ENCODE measurements at places on chromosomes 4 and X. TPM values are rescaled to one million over a fixed set of nuclear protein-coding genes. Genes with fewer than 3 reads are reported as not detected.

GRCh38 chr4:139528377-139529005 is 27.5 kb downstream of the SETD7 start:
- no peak overlapping the region for H3K27ac ChIP-seq
- peaks cover 6% of the 10 kb centered on the region for H3K4me1 ChIP-seq
- H3K27me3 ChIP-seq, result no peaks in the 10 kb centered on the region
- peaks cover 35% of the 10 kb centered on the region for H3K36me3 ChIP-seq
- H3K4me3 ChIP-seq, result no peak overlapping the region

DNA sequence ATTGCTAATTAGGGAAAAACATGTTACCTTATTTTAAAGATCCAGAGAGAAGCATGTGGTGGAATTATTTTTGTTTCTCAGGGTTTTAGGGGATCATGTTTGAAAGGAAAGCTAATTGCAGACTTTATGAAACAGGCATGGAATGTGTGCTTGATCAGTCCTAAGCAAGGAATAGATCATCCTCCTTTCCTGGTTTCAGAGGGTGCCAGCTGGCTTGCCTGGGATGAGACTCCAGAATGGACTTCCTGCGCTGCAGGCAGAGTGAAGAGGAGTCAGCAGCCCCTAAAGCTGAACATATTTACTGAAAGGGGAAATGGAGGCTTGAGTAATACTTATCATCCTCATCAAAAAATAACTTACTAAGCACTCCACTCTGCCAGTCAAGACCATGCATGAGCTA is 13.3 kb downstream of the FGF5 start:
- no peak overlapping the region for H3K4me3 ChIP-seq
- no peaks in the 10 kb centered on the region for H3K27me3 ChIP-seq
- no peaks in the 10 kb centered on the region for H3K4me1 ChIP-seq
- no peaks in the 10 kb centered on the region for H3K36me3 ChIP-seq

DNA sequence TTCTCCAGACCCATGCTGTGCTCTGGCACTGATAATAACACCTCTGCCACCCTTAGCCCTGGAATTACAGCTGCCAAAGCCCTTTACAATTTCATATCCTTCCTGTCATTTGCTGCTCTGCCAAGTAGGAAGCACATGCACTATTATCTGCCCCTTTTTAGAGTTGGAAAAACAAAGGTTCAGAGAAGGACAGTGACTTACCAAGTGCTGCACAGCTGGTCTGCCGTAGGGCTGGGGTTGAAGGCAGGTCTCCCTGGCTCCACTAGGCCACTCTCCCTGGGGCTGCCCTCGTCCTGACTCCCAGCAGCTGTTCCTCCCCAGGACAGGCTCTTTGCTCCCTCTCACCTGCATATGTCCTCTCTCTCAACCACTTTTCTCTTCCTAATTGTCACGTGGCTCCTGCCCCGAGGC is 73.4 kb downstream of the ANAPC4 start:
- H3K27ac ChIP-seq, result no peak overlapping the region
- H3K4me1 ChIP-seq, result no peaks in the 10 kb centered on the region
- H3K27me3 ChIP-seq, result no peaks in the 10 kb centered on the region
- no peak overlapping the region for H3K4me3 ChIP-seq
- no peak for DNase-seq
- H3K36me3 ChIP-seq, result no peaks in the 10 kb centered on the region

DNA sequence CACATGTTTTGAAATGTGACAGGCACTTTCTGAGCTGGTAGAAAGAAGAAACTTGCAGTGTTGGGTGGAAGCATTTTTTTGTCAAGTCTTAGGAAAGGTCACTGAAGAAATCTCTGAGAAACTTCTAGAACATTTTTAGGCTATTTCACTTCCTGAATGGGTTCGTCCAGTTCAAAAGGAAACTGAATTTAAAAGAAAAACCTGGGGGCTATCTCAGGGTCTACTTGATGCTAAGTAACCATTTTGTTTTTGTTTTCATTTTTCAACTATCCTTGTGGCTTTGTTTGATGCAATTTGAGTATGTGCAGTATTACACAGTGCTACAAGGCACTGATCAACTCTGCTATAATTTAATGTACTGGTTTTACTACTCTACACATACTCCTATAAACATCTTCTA is 34.0 kb upstream of the AMOT start:
- no peak overlapping the region for H3K27ac ChIP-seq
- DNase-seq, result no peak
- H3K36me3 ChIP-seq, result no peaks in the 10 kb centered on the region
- no peak overlapping the region for H3K4me3 ChIP-seq
- no peaks in the 10 kb centered on the region for H3K27me3 ChIP-seq

GRCh38 chr4:10947898-10948297 is 263.3 kb upstream of the CLNK start:
- peaks cover 9% of the 10 kb centered on the region for H3K4me1 ChIP-seq
- no peaks in the 10 kb centered on the region for H3K27me3 ChIP-seq
- no peak for DNase-seq
- no peak overlapping the region for H3K27ac ChIP-seq
- no peak overlapping the region for H3K4me3 ChIP-seq

DNA sequence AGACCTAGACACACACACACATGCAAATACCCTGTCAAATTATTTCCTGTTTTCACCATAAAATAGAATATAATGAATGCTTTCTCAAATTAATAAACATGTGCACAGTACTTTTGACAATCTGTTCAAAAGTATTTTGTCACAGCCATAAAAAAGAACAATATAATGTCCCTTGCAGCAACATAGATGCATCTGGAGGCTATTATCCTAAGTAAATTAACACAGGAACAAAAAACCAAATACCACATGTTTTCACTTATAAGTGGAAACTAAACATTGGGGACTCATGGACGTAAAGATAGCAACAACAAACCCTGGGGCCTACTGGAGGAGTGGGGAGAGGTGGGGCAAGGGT is 15.5 kb downstream of the RAB40A start:
- H3K4me3 ChIP-seq, result no peak overlapping the region
- no peaks in the 10 kb centered on the region for H3K4me1 ChIP-seq
- no peak for DNase-seq

- H3K4me3 ChIP-seq, result peak overlapping the region; percentile 35
- peaks cover 31% of the 10 kb centered on the region for H3K4me1 ChIP-seq
- H3K27me3 ChIP-seq, result no peaks in the 10 kb centered on the region
- DNase-seq, result no peak
Measured at GRCh38 chr4:75698963-75699228, 25.5 kb upstream of the USO1 start.

GRCh38 chr4:90733211-90733610 is 606.0 kb downstream of the CCSER1 start:
- H3K4me3 ChIP-seq, result no peak overlapping the region
- no peaks in the 10 kb centered on the region for H3K4me1 ChIP-seq
- no peaks in the 10 kb centered on the region for H3K27me3 ChIP-seq
- H3K27ac ChIP-seq, result no peak overlapping the region

DNA sequence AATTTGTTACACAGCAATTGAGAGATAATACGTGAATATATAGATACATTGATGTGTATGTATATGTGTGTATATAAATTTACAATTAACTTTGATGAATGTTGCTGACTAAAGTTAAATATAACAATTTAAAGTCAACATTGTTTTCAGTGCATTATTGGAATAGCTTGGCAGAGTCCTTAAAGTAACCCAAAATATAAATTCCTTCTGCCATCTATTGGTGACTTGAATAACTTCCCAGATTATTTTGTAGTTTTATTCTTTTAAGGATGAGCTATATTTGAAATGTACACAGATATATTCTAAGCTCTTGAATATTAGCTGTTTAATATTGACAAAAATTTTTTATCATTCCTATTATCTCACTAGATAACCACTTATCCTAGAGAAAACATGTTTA is 298.2 kb upstream of the FSTL5 start:
- no peak for DNase-seq
- no peaks in the 10 kb centered on the region for H3K4me1 ChIP-seq
- no peaks in the 10 kb centered on the region for H3K27me3 ChIP-seq
- H3K27ac ChIP-seq, result no peak overlapping the region

- H3K27ac ChIP-seq, result no peak within 1 kb of the TSS
- no peaks in the 10 kb centered on the region for H3K27me3 ChIP-seq
- H3K36me3 ChIP-seq, result no peaks in the 10 kb centered on the region
- no peak for DNase-seq
Measured at GRCh38 chr4:110622841-110623717, at the start of gene PITX2. PITX2 (minus strand) TSS chr4:110623077; CDS start chr4:110622460, 617 bp downstream.

DNA sequence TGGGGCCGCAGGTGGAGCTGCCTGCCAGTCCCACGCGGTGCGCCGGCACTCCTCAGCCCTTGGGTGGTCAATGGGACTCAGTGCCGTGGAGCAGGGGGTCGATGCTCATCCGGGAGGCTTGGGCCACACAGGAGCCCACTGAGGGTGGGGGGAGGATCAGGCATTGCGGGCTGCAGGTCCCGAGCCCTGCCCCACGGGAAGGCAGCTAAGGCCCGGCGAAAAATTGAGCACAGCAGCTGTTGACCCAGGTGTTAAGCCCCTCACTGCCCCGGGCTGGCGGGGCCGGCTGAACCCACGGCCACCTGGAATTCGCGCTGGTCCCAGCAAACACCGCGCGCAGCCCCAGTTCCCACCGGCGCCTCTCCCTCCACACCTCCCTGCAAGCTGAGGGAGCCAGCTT is 26.1 kb downstream of the VCX2 start:
- no peak overlapping the region for H3K4me3 ChIP-seq
- H3K27ac ChIP-seq, result no peak overlapping the region

DNA sequence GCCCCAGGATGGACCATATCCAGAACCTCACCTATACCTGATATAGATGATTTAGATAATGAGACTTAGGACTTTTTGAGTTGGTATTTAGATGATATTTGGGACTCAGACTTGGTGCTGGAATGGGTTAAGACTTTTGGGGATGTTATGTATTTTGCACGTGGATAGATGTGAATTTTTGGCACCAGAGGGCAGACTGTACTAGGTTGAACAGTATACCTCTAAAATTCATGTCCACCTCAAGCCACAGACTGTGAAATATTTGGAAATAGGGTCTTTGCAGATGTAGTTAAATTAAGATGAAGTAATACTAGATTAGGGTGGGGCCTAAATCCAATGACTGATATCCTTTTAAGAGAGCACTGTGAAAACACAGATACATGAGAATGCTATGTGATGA is 15.6 kb downstream of the RBM41 start:
- no peak overlapping the region for H3K4me3 ChIP-seq
- DNase-seq, result no peak
- no peaks in the 10 kb centered on the region for H3K27me3 ChIP-seq
- no peaks in the 10 kb centered on the region for H3K4me1 ChIP-seq

DNA sequence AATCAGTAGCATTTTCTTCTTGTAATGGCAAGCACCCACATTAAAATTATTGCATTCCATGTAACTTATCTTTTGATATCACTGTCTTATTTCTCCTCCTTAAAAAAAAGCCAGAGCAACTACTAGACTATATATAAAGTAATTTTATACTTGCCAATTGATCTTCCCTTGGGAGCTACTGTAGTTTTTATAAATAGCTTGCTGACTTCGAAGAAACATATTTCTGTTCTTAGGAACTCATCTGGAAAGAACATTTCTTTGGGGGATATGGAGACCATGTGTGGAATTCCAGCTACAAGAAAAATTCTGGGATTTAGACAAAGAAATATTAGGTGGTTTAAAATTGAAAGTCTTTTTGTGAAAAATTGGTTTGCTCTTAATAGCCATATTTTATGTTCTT is 94.9 kb downstream of the BMPR1B start:
- no peak overlapping the region for H3K4me3 ChIP-seq
- H3K4me1 ChIP-seq, result no peaks in the 10 kb centered on the region
- H3K27me3 ChIP-seq, result no peaks in the 10 kb centered on the region
- no peaks in the 10 kb centered on the region for H3K36me3 ChIP-seq
- no peak for DNase-seq

DNA sequence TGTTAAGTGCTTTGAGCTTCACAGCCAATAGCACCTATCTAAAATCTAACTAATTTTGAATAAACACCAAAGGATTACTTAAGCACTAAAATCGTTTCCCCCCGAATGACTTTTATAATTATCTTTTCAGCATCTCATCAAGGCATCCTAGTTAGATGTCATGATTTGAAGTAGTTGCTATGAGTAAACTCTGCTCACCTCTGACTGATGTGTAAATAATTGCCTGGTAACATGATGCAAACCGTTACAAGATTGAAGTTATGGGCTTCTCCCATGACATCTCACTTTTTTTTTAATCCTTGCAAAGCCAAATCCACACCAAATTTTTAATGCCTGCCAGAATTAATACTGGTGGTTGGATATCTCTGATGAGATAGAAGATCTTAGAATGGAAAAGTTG is 377.1 kb downstream of the PRDM5 start:
- H3K36me3 ChIP-seq, result no peaks in the 10 kb centered on the region
- no peak overlapping the region for H3K27ac ChIP-seq
- no peaks in the 10 kb centered on the region for H3K27me3 ChIP-seq
- H3K4me1 ChIP-seq, result no peaks in the 10 kb centered on the region

DNA sequence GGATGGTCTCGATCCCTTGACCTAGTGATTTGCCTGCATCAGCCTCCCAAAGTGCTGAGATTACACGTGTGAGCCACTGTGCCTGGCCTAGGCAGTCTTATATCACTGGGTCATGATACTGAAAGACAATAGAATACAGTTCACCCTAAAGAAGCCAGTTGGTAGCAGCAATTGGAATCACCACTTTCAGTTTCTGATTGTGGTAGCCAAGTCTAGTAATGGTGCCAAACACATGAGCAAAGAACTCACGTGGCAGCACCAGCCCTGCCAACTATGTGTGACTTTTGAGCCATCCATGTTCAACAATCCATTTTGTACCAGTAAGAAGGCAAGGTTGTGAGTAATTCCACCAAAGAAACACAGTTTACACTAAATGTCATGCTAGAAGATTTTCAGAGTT is 548.4 kb downstream of the KLHL13 start:
- H3K4me3 ChIP-seq, result no peak overlapping the region
- DNase-seq, result no peak
- no peak overlapping the region for H3K27ac ChIP-seq

DNA sequence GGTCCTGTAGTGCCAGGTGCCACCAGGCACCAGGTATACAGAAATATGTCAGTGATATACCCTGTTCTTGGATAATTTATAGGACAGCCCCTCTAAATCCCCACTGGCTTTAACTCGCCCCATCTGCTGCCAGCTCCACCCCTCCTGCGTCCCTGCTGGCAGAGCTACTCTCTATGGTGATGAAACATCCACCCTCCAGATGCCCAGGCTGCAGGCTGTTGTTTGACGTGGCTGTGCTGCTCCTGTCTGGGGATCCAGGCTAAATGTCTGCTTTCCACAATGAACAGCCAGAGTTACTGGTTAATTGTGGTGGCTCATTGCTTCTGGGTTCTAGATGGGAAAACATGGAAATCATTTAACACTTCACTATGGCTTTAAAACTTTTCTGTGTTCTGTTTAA is 12.9 kb downstream of the NHSL2 start:
- H3K4me1 ChIP-seq, result no peaks in the 10 kb centered on the region
- H3K4me3 ChIP-seq, result no peak overlapping the region
- no peak for DNase-seq
- no peaks in the 10 kb centered on the region for H3K27me3 ChIP-seq
- no peak overlapping the region for H3K27ac ChIP-seq

GPR50 gene
- total RNA-seq, result not detected

FGD1 gene
- 0.20 TPM for total RNA-seq

CCDC158 gene
- not detected for total RNA-seq

ARMCX4 gene
- 8.2 TPM for total RNA-seq

ITIH6 gene
- total RNA-seq, result not detected

SFRP2 gene
- total RNA-seq, result not detected

NHSL2 gene
- 1.7 TPM for total RNA-seq

MYOZ2 gene
- not detected for total RNA-seq

SLC9B2 gene
- total RNA-seq, result 37.6 TPM
